ENCODE measurements at places on chromosomes 6 and 20.

DNA sequence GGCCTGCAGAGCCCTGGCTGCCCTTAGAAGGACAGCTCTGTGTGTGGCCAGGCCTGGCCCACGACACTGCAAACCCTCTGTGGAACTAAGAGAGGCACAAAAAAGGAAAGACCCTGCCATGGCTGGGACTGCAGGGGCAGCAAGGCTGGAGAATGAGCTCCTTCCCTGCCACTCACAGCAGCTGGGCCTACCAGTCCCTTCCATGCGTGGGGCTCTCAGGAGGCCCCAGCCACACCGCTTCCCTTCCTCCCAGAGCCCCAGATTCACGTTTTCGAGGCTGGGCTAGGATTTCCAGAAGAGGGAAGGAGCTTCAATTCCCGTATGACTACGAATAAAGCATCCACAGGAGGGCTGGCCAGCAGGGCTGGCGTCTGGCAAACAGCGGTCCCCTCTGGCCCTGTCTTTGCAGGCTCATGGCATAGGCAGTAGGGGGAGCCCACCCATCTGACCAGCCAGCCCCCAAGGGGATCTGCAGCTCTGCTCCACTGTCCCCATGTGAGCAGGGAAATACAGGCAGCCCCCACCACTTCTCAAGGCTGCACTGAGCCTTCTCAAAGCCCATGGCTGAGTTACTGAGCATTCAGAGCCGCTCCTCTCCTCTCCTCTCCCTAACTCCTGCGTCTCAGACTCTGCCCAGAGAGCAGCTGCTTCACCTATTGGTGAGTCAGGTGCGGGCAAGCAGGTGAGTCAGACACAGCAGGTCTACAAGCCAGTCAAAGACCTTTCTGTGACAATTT, 53.1 kb downstream of the NINL start:
- DNase-seq, result no peak

- no peak for DNase-seq
Measured at GRCh38 chr6:145544041-145544440, 191.3 kb downstream of the EPM2A start.

- no peak for DNase-seq
Measured at GRCh38 chr6:35475573-35475972, 7.4 kb downstream of the RPL10A start.

- no peak for DNase-seq
Measured at GRCh38 chr20:8234580-8234979, 102.5 kb downstream of the PLCB1 start.

- no peak for DNase-seq
Measured at GRCh38 chr6:19759117-19759880, 77.9 kb upstream of the ID4 start.

- DNase-seq, result no peak
Measured at GRCh38 chr20:19056909-19057308, 155.5 kb upstream of the SLC24A3 start.

- DNase-seq, result no peak
Measured at GRCh38 chr20:53216478-53216855, 244.3 kb downstream of the TSHZ2 start.

DNA sequence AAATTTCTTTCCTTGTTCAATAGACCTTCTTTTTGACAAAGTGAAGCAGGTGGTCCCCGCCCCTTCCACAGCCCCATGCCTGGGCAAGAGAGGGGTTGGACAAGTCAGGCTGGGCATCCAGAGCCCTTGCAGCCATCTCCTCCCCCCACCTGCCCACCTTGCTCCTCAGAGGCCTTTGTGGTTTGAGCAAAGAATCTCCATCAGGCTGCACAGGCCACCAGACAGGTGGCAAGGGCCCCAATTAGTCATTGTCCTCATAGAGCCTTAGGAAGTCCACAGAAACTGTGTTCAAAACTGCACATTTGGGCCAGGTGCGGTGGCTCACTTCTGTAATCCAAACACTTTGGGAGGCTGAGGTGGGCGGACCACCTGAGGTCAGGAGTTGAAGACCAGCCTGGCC, 1.5 kb upstream of the MAPK13 start:
- no peak for DNase-seq

- DNase-seq, result no peak
Measured at GRCh38 chr6:3789018-3789895, 37.7 kb upstream of the PXDC1 start.

DNA sequence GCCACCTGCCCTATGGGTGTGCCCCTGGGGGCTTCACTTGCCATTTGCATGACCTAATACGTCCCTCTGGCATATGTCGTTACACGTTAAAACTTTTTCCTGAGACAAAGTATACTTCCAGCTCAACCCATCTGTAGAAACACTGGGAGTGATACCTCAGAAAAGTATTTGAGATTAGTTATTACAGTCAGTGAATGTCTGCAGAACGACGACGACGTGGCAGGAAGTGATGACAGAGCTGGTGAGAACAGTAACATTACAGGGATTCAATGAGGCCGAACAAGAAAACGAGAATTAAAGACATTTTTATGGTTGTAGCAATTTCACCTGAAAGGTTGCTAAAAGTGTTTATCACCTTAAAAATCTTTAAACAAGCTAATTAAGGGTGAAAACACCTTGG, 40.2 kb downstream of the SASH1 start:
- DNase-seq, result no peak

DNA sequence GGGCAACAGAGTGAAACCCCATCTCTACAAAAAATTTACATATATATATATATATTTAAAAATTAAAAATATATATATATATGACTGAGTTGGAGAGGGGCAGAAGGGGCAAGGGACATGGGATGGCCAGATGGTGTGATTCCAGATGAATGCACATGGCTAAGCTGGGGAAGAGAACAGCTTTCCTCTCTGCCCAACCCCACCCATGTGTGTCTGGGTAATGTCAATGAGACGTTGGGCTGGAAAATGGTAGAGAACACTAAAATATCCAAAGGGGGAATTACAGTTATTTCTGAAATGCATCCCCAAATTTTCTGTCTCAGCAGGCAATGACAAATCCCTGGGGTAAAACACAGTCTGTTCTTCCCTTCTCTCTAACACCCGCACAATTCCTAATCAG, 31.2 kb upstream of the CCND3 start:
- DNase-seq, result no peak

DNA sequence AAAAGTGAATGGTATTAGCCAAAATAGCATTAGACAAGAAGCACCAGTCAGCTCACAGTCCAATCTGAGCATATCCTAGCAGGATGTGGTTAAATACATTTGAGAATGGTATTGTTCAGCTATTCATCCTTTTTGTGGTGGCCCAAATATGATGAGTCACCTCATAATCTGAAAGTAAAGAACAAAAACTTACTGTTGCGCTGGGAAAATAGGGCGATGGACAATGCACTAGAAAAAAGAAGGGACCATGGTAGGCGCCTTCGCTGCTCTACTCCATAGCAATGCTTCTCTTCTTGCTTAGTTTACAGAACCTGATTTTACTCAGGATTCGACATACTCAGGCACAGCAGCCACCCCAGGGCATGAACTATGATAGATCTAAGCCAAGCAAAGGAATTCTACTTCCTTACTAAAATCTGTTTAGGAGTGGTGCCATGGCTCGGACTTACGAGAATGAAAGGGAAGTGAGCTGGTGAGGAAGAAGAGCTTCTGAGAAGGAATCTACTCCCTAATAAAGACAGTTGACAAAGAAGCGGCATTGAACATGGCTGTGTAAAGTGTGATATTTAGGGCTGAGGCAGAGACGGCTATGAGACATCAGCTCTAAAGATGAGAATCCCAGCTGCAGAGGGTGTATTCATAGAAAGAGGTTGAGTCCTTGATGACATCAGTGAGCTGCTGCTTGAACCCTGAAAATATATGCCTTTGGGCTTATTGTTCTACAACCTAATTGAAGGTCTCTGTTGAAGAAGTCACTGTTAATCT, 16.6 kb upstream of the FBXO9 start:
- no peak for DNase-seq

DNA sequence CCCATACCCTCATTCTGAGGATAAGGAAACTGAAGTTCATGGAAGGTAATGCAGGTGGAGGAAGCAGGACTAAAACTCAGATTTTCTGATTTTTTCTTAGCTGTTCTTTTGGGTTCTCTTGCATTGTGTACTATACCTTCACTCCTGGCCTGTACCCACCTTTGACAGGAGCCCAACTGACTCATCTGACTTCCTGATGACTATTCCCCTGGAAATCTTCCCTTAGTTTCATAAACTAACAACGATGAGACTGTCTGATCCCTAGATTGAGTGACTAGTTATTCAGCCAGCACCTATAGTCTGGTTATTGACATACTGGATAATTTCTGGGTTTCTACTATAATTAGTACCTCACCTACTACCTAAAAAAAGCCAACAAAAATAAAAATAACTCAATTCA, 10.1 kb downstream of the CRYBG1 start:
- no peak for DNase-seq

DNA sequence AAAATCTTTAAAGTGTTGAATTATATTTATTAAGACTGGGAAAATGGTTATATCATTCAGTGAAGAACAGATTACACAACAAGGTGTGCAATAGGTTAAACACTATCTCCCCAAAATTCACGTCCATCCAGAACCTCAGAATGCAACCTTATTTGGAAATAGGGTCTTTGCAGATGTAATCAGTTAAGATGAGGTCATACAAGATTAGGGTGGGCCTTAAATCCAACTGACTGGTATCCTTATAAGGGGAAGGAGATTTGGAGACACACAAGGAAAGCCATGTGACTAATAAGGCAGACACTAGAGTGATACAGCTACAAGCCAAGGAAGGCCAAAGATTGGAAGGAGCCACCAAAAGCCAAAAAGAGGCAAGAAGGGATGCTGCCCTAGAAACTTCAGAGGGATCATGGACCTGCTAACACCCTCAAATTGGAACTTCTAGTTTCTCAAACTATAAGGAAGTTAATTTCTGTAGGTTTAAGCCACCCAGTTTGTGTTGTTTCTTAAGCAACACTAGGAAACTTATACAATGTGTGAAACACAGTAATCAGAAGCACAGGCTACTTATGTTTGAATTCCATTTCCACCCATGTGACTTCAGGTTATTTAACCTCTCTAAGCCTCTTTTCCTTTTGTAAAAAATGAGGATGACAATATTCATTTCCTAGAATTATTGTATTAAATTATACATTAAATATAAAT, 16.9 kb downstream of the ILRUN start:
- DNase-seq, result no peak

DNA sequence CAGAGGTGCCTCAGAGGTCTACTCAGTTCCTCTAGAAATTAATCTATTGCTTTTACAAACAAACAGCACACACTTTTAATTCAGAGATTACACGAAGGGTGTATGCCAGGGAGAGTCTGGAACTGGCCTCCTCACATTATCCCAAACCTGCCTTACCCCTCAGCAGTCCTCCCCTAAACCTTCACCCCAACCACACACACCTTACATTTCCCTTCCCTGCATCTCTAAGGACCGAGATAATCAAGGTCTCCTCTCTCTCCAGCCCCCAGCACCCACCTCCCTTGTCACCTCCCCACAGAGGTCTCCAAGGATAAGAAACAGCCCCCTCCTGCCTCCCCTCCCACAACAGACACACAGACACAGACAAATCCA, 6.1 kb downstream of the HLA-DRB1 start:
- DNase-seq, result no peak

GRCh38 chr6:157172231-157172701, 151.1 kb downstream of the TMEM242 start:
- no peak for DNase-seq

DNA sequence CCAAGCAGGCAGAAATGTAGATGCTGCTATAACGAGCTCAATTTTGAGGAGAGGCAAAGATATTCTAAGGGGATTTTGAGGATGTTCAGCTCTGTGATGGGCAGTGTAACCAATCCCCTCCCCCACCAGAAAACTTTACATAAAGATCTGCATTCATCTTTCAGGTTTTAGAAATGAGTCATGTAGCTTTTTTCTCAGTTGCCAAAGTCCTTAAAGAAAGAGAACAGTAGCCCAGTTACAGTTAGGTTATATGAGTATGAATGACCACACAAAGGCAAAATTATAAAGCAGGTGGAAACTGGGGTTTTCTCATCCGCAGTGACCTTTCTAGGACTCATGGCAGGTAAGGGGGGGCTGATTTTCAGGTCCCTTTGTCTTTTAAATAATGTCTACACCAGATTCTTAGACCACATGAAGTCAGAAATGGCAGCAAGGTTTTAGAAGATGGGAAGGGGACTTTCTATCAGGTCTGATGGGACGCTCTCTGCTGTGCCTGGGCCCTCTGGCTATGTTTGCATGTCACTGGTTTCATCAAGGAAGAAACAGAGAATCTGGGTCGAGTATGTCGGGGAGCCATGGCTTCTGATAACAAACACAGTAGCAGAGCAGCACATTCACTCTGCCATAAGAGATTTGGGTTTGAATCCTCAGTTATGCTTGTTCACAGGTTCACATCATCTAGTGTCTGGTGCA, 94.7 kb downstream of the CLIC5 start:
- no peak for DNase-seq

GRCh38 chr6:26045928-26046368, 41.3 kb upstream of the HFE start:
- DNase-seq, result no peak

- no peak for DNase-seq
Measured at GRCh38 chr6:34560366-34561226, 4.5 kb upstream of the SPDEF start.

DNA sequence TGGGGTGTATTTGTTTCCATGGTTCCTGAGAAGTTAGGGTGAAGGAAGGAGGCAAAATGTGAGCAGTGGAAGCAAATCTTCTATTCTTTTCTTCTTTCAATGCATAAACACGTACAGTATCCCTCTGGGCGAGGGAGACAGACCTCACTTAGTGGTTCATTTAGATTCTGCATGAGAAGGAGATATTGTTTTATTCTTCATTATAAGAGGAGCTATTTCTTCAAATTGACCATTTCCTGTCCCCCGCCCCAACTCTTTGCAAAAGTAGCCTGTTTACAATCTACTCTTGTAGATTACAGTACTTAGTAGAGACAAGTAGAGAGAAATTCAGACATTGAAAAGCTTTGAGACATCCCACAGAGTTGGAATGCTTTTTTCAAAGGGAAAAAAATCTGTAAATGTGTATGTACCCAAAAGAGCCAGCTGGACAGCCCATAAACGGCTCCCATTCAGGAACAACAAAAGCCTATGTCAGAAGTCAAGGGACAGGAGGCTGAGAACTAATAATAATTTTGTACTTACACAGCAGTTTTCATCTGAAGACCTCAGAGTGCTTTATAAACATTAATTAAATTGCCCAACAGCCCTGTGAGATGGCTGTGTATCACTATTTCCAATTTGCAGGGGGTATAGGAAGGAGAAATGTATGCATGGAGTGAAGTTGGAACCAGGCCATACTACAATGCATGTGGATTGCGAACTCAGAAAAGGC, 23.9 kb downstream of the CD83 start:
- DNase-seq, result no peak

DNA sequence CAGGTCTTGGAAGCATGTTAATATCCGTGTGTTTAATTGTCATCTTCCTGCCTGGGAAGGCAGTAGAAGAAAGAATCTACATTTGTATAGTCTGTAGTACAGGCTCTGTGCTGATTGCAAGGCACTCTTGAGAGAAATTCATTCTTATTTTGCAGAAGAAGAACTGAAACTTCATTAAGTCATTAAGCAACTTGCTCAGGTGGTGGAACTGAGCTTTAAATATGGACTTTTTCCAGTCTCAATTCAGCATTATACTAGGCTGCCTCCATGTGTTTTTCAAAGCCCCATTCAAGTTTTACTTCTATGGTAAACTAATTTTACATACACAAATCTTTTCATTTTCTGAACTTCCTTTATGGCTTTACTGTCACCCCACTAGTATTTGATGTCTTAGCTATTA, 18.7 kb downstream of the ZNF451 start:
- DNase-seq, result no peak

Measured in stimulated activated CD4-positive, alpha-beta T cell treated with anti-CD3 and anti-CD28 coated beads, Interleukin-4, amount 100 ng/mL, for 1 hour (primary cell).